G401 (cell line): ENCODE measurements at places on chromosomes 4 and X. TPM values are rescaled to one million over a fixed set of nuclear protein-coding genes. Genes with fewer than 3 reads are reported as not detected.

Gene LDB2
- total RNA-seq = not detected in 2 replicates

Gene GRIA2
- not detected in 2 replicates for total RNA-seq

Gene DAPP1
- not detected in 2 replicates for total RNA-seq

Gene RBM47
- 25.4 and 49.7 TPM in 2 replicates for total RNA-seq

Gene SASH3
- not detected in 2 replicates for total RNA-seq

Gene SPANXN4
- total RNA-seq = not detected in 2 replicates

Gene AMBN
- total RNA-seq = not detected in 2 replicates

Gene TEX11
- total RNA-seq = not detected in 2 replicates

Gene VCX2
- not detected in 2 replicates for total RNA-seq

Gene IL1RAPL1
- not detected in 2 replicates for total RNA-seq

Gene STPG2
- total RNA-seq = 0.12 TPM in 1 of 2 replicates, not detected in the other

Gene SLC38A5
- 55.7 and 82.7 TPM in 2 replicates for total RNA-seq

Gene FHIP1A
- total RNA-seq = 4.6 and 5.2 TPM in 2 replicates

Gene FGFBP2
- not detected in 2 replicates for total RNA-seq

Gene PAGE1
- not detected in 2 replicates for total RNA-seq

Gene ZNF711
- not detected in 2 replicates for total RNA-seq

Gene PCDH18
- total RNA-seq = 1.8 and 3.4 TPM in 2 replicates

Gene STK26
- total RNA-seq = 3.0 and 3.1 TPM in 2 replicates

Gene POU4F2
- not detected in 2 replicates for total RNA-seq

Gene GNRHR
- not detected in 2 replicates for total RNA-seq

Gene RASL11B
- 0.12 TPM in 1 of 2 replicates, not detected in the other for total RNA-seq

Gene GYG2
- total RNA-seq = 1.3 and 7.8 TPM in 2 replicates

Gene MAEA
- 52.5 and 54.6 TPM in 2 replicates for total RNA-seq

Gene CTAG1B
- not detected in 2 replicates for total RNA-seq

Gene KLB
- total RNA-seq = not detected in 2 replicates

Gene SRPX2
- 11.3 and 13.4 TPM in 2 replicates for total RNA-seq

Gene ARHGAP4
- total RNA-seq = 55.7 and 62.6 TPM in 2 replicates

Gene BEX5
- total RNA-seq = not detected in 2 replicates

Gene CYTL1
- total RNA-seq = not detected in 2 replicates

Gene FAM114A1
- 8.7 and 9.2 TPM in 2 replicates for total RNA-seq

Gene PCDH10
- 2.3 and 3.3 TPM in 2 replicates for total RNA-seq

Gene UCHL1
- 900 and 922 TPM in 2 replicates for total RNA-seq

Gene LANCL3
- not detected in 2 replicates for total RNA-seq

Gene MAGEA6
- 0.37 TPM in 1 of 2 replicates, not detected in the other for total RNA-seq

Gene GABRA4
- total RNA-seq = not detected in 2 replicates
